ENCODE measurements at places on chromosomes 12 and 14. TPM values are rescaled to one million over a fixed set of nuclear protein-coding genes. Genes with fewer than 3 reads are reported as not detected.

The GOLGA5 gene
- 31.9 TPM for polyA plus RNA-seq

The INSM2 gene
- not detected for polyA plus RNA-seq

The RNF212B gene
- not detected for polyA plus RNA-seq

The SLC5A8 gene
- polyA plus RNA-seq: not detected

The PTPRR gene
- not detected for polyA plus RNA-seq

The AGAP2 gene
- polyA plus RNA-seq: 0.28 TPM

The SBNO1 gene
- polyA plus RNA-seq: 4.0 TPM

The ERBB3 gene
- 32.4 TPM for polyA plus RNA-seq

The KRT85 gene
- polyA plus RNA-seq: not detected

The LRCOL1 gene
- 5.9 TPM for polyA plus RNA-seq

The LGR5 gene
- 0.17 TPM for polyA plus RNA-seq

DNA sequence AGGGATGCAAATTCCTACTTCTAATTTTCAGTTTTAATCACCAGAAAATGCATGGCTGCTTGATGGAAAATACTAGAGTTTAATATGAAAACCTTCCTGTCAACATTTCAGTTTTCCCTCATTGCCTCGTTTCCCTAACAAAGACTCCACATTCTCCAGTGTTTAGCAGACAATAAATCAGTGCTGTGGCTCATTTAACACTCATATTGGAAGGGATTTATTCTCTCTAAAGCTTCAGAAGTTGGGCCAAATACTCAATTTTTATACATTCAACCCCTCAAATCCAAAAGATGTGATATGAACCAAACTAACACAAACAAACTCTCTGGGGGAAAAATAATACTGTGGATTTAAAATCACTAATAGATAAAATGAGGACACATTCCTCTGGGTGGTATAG, 482.5 kb downstream of the FLRT2 start:
- DNase-seq: no peak

DNA sequence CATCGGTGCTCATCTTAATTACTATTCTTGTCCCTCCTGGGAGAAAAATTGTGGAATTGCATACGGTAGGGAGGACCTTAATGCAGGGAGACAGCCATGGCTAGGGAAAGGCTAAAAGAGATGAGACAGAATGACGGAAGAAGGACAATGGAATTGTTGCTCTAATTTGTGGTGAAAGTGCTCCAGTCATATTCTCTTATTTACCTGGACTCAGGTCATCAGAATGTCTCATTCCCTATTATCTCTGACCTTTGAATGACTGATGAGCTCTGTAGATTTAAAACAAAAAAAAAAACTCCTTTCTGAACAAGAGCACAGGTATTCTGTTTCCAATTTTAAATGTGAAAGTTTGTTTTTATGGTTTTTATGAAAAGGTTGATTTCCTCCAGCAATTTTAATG, 8.6 kb upstream of the EPS8 start:
- DNase-seq: no peak

GRCh38 chr14:85471156-85471555, 58.8 kb upstream of the FLRT2 start:
- no peak for DNase-seq

GRCh38 chr12:91983935-91984334, 161.7 kb downstream of the BTG1 start:
- DNase-seq: no peak

DNA sequence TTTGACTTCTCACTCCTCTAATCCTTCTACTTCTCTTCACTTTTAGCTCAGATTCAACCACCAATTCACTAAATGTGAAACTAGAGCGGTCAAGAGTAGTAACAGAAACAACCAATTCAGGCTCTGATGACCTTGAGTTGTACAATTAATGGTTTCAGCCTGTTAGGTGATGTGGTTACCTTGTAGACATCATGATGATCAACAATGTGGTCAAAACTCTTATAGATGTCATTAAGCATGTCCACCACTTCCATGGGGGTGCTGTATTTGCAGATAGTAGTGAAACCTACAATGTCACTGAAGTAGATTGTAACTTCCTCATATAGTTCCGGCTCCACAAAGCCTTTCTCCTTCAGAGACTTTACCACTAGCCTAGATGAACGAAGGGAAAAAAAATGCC, 54.1 kb upstream of the PLBD1 start:
- no peak for DNase-seq

DNA sequence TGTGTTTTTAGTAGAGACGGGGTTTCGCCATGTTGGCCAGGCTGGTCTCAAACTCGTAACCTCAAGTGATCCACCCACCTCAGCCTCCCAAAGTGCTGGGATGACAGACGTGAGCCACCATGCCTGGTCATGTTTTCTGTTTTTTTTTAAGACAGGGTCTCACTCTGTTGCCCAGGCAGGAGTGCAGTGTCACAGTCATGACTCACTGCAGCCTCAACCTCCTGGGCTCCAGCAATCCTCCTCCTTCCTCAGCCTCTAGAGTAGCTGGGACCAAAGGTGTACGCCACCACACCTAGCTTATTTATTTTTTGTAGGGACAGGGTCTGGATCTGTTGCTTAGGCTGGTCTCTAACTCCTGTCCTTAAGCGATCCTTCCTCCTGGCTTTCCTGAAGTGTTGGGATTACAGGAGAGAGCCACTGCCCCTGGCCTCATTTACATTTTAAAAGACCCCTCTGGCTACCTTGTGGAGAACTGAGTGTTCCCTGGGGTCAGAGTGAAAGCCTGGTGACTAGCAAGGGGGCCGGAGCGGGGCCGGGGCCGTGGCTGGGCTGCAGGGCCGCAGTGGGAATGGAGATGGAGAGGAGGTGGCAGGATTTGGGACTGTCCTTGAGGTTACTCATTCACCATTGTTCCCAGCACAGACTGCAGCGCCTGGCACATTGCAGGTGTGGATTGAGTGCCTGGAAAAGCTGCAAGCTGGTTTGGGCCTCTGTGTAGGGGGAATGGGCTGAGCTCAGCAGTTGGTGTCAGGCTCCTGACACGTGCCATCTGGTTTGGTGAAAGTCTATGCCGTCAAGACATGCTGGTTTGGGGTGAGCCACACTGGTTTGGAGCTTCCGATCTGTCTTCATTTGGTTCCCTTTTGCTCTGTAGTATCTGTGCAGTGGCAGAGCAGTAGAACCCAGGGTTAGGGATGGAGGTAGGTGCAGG, 18.1 kb downstream of the KMT5A start:
- DNase-seq: no peak

- DNase-seq: no peak
Observed at GRCh38 chr12:6970096-6970527, 352 bp downstream of the PHB2 start.

- DNase-seq: no peak
Observed at GRCh38 chr14:58782011-58782410, 144.2 kb downstream of the DACT1 start.

DNA sequence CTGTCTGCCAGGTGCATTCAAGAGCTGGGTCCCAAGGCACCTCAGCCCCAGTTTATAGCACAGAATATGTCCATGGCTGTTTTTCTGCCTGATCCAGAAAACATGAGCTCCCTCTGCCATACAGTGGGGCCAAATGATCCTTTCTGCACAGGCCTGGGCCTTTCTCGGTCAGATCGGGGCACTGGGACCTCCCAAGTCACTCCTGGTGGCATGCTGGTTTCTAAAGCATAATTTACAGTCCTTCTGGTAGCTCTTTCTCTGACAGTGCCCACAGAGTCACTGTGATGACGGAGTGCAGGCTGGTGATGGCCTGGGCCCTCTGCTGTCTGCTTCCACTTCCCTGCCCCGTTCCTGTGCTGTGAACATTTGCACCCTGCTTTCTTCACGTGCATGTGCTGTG, 99.2 kb downstream of the ADGRD1 start:
- no peak for DNase-seq

- DNase-seq: no peak
Observed at GRCh38 chr14:91293281-91293680, 48.8 kb upstream of the GPR68 start.

DNA sequence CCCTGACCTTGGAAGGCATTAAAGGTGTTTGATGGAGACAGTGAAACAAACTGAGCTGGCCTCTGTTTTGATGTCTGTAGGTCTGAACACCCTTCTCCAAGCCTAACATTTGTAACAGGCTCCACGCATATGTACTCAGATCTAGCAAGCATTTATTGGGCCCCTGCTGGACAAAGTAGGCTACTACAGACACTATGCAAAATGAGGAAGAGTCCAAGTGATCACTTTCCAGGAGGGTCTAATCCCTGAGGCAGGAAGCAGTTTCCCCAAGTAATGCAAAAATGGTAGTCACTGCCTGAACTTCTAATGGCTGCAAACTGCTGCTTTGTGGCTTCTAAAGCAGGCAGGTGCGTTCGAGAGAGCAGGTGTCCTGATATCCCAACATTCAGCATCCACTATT, 405.8 kb downstream of the MED13L start:
- no peak for DNase-seq

DNA sequence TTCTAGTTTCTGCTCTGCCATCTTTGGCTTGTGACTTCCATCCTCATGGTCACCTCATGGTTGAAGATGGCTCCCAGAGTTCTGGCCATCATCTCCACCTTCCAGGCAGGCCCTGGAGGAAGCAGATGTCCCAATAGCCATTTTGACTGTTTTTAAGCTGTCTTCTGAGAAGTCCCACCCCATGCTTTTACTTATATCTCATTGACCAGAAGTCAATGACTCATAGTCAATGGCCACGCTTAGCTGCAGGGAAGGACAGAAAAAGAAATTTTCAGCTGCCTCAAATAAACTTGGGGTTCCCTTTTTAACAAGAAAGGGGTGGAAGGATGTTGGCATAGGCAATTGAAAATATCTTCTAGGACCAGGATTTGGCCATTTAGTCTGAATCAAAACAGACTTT, 168.1 kb downstream of the AACS start:
- no peak for DNase-seq

GRCh38 chr12:102851246-102851645, 65.8 kb downstream of the PAH start:
- no peak for DNase-seq

DNA sequence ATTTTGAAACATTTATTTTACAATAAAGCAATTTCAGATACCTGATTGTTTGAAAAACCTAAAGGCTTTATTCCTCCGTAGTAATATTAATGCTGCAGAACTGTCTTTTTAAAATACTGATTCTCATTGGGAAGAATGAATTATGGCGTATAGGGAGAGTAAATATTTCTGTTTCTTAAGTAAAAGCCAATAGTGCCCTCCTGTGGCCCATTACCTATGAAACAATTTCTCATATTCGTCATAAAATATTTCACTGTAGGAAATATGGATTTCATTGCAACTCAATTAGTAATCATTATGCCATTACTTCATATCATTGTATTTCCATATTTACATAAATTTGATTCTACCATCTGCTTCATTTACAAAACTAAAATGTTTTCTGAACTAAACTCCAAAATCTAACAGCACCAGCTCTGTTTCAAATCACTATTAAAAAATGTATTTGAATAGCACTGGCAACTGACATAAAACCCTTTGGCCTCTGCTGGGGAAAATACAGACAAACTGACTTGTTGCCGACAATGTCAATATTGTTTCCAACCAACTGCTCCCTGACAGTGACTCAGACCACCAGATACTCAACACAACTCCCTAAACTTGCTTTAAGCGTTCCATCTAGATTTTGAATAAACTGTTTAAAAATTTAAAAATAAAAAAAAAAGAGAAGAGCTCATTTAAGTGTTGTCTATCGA, 290.3 kb downstream of the NAV3 start:
- no peak for DNase-seq

DNA sequence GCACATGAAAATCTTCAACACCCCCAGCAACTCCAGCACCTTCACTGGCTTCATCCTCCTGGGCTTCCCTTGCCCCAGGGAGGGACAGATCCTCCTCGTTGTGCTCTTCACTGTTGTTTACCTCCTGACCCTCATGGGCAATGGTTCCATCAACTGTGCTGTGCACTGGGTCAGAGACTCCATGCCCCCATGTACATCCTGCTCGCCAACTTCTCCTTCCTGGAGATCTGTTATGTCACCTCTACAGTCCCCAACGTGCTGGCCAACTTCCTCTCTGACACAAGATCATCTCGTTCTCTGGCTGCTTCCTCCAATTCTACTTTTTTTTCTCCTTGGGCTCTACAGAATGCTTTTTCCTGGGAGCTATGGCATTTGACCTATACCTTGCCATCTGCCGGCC, 11.5 kb upstream of the OR11G2 start:
- DNase-seq: no peak

DNA sequence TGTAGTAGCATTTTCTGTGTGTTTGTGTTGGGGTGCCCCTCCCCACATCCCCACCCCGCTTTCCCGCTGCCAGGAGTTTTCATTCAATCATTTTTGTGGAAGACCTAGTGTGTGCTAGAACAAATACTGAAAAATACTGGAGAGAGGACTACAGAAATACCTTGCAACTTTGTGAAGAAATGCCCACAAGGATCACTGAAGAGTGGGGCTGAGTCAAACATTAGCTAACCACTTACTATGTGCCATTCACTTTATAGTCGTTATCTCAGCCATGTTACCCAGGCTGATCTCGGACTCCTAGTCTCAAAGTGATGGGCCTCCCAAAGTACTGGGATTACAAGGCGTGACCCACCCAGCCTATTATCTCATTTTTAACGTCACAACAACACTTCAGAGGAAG, 559 bp upstream of the LMBR1L start:
- no peak for DNase-seq

DNA sequence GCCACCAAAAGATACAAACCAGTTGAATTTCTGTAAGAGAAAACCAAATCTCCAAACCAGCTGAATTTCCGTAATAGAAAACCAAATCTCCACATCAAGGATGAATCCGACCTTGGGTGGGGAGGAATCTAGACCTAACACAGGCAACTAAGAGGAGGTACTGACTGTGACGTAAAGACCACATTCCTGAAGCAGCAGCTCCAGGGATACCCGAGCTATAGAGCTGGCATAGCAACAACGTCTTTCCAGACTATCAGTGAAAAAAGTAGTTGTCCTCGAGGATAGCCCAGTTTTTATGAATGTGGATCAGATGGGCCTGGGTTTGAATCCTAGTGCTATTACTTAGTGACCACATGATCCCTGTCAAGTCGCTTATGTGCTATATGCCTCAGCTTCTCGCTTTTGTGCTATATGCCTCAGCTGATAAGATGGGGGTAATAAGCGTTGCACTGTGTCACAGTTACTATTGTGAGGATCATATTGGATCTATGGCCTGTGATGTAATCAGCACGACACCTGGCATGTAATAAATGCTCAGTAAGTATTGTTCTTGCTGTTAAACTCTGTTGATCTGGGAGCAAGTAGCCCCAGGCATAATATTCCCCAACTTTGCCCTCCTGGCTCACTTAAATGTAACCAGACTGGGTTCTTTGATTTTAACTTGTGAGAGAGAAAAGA, 113.8 kb downstream of the EGLN3 start:
- DNase-seq: no peak
